ENCODE measurements at places on chromosomes 16 and 17. TPM values are rescaled to one million over a fixed set of nuclear protein-coding genes. Genes with fewer than 3 reads are reported as not detected.

LITAF gene
- total RNA-seq: 84.2 TPM

DNA sequence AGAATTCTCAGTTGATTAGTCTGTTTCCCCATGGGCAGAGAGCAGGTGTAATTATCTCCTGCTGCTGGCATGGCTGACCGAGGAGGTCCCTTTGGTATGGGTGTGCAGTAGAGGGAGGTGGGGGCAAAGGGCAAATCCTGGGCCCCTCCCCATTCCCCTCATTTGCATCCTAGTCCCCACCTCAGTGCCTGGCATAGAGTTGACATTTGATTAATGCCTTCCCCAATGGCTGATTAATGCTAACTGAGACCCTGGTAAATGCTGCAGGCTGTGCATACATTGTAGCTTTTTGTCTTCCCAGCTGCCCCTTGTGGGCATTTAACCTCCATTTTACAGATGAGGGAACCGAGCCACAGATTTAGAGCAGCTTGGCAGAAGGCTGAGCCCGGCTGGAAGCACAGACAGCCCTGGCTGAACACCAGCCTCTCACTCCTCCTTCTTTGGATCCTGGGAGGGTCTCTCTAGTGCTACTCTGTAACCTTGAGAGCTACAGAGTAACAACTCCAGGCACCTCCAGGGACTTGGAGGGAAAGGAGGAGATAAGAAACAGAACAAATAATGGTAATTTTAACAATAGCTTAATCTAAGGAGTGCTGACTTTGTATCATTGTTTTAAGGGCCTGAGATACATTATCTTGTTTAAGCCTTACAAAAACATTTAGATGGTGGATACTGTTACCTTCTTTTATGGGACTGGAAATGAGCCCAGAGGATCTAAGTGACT lies 5.1 kb downstream of the PLCG2 start:
- no peak for DNase-seq

ZFP90 gene
- 21.8 TPM for total RNA-seq

DNA sequence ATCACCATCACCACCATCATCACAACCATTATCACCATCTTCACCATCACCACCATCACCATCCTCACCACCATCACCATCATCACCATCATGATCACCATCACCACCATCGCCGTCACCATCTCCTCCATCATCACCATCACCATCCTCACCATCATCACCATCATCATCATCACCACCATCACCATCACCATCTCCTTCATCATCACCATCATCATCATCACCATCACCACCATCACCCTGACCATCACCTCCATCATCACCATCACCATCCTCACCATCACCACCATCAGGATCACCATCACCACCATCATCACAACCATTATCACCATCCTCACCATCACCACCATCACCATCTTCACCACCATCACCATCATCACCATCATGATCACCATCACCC lies 14.1 kb downstream of the SCNN1B start:
- DNase-seq: no peak

C16orf96 gene
- total RNA-seq: 0.10 TPM

- DNase-seq: no peak
Measured at GRCh38 chr16:1026784-1027500, 45.4 kb downstream of the SOX8 start.

FTO gene
- total RNA-seq: 55.2 TPM

FBXW10B gene
- 1.2 TPM for total RNA-seq
